ENCODE measurements at places on chromosomes 3 and 15.
A peak's percentile ranks its signal among the peaks of the same experiment; 100 is the strongest.

GRCh38 chr15:82530606-82531379 lies 9.5 kb downstream of the RPS17 start:
- peak; percentile 67 for DNase-seq

GRCh38 chr3:114299421-114299820 lies 5.6 kb downstream of the TIGIT start:
- DNase-seq: peak; percentile 40

- no peak for DNase-seq
Measured at GRCh38 chr3:148698190-148698810, 597 bp downstream of the AGTR1 start.

GRCh38 chr3:194272861-194273742 lies 78.0 kb downstream of the CPN2 start:
- no peak for DNase-seq
